ENCODE measurements at places on chromosomes 6 and 20.
A peak's percentile ranks its signal among the peaks of the same experiment; 100 is the strongest.

DNA sequence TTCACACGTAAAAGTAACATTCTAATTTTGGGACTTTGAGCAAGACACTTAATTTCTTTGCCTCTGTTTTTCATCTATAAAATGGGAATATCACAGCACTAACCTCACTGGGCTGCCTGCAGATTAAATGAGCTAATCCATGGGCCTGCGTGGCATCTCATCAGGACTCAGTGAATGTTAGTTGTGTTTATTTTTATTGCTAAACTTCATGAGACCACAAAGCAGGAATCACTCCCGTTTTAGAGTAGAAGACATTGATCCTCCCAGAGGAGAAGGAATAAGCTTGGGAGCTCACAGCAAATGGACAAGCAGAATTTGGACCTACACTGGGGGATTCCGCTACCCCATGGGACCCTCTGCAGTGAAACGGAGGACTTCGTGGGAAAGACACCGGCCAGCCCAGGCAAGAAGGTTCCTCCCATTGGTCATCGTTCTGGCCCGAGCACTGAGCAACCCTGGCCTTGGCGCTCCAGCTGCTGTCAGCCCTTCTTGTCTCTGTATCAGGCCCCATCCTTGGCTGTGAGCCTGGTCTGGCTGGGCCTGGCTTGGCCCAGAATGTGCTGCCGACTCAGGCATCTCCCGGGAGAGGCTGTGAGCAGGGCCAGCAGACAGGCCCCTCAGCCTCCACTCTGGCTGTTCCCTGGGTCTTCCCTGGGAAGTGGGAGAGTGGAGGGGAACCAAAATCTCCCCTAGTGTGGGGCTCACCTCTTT lies 79.8 kb downstream of the NFATC2 start:
- DNase-seq = no peak

GRCh38 chr6:398065-398464 lies 6.5 kb downstream of the IRF4 start:
- no peak for DNase-seq

- DNase-seq = peak; percentile 76
Observed at GRCh38 chr6:12051861-12052368, 39.8 kb downstream of the HIVEP1 start.

DNA sequence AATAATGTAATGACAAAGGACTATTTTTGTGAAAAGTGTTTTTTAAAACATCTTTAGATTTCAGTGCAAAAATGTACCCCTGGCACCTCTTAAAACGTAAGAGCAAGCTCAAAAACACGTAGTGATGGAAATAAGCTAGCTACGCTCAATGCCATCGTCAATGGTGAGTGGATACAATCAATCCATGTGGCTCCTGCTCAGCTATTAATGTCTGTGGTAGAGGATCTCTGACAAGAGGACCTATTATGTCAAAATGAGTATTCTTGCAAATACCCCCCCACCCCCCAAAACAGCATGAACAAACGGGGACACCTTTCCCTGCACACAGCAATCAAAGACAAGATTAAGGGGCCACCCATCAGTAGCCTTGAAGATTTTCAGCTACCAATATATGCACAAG lies 65.1 kb upstream of the PTGIS start:
- no peak for DNase-seq

GRCh38 chr6:36765190-36765589 lies 67.6 kb downstream of the RAB44 start:
- no peak for DNase-seq

DNA sequence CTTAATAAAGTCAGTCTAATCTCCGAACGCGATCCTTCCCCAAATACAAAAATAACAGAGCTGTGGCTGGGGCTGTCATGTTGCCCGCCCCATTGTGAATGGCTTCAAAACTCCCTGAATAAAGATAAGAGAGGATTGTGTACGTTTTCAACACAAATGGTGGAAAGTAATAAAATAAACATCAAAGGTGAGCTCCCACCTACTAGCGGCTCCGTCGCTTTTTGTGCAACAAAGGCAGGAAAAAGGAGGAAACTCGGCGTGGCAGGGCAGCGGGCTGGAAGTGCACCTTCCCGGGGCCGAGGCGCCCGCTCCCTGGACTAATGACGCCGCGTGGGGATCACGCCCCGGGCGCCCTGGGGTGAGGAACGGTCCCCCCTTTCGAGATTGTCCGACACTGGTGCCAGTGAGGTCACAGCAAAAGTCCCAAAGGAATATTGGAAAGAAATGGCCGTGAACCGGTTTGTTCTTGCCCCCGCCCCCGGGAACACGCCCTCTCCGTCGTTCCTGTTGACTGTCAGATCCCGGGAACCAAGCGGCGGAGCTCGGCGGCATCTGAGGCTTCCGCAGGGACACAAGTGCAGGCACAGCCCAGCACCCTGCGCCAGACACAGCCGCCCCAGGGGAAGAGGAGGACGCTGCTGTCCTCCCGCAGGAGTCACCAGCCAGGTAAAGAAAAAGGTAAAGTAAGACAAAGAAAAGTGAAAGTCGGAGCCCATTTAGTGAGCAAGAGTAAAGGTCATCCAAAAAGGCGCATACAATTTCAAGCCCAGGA lies 1.1 kb upstream of the FOXQ1 start:
- DNase-seq = no peak

DNA sequence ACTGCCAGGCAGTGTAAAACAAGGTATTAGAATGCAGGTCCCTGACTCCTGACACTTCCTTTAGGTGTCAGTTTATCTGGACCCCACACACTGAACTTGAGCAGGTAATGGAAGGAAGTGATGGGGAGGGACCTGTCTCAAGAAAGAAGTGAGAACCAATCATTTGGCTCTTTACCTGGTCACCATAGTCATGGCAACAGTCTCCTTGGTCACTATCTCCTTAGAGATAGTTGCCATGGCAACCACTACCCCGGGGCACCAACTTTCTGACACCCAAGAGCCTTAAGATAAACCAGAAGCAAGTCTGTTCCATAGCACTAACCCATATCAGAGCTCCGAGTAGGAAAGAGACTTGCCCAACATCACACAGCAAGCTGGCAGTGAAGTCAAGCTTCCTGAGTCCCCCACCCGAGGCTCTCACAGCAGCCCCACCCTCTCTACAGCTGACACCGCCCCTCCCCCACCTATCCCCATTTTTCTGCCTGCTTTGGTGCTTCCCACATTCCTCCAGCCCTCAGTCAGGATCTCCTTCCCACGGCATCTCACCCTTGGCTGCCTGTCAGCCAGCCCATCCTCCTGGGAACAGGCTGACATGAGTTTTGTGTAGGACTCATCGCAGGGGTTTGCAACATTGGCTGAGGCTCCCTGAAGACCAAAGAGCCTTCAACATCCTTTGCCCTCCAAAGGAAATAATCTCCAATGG lies 16.3 kb upstream of the HM13 start:
- no peak for DNase-seq

GRCh38 chr6:15881150-15881549 lies 218.3 kb upstream of the DTNBP1 start:
- no peak for DNase-seq

DNA sequence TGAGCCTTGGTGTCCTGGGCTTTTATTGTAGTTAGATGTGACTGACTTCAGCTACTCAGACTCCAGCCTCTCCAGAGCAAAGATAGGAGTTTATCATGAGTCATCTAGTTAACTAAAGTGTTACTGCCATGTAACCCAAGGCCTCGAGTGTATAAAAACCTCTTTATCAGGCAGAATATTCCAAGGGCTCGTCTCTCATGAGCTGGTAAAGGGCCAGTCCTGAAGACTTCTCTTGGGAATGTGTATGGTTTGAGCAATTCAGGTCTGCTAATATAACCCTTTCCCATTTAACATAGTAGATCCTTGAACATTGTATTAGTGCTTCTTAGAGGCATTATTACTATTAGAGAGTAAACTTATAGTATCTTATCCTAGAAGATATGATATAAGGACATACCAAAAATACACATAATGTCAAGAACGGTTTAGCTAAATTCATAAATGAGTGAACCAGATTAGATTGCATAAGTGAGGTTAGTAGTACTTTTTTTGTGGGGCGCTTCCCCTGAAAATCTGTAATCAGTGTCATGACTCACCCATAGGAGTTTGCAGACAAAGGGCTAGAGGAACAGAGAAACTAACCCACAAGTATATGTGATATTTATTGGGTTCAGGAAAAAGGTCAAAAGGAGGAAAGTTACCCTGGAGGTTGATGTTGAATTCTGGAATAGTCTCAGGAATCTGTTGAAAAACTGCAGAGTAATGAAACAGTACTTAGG lies 16.0 kb downstream of the DSE start:
- no peak for DNase-seq

GRCh38 chr6:87484491-87484890 lies 11.7 kb downstream of the SLC35A1 start:
- no peak for DNase-seq

GRCh38 chr6:42923666-42924065 lies 5.6 kb upstream of the CNPY3 start:
- no peak for DNase-seq

GRCh38 chr6:16639684-16640480 lies 121.4 kb downstream of the ATXN1 start:
- DNase-seq = no peak

DNA sequence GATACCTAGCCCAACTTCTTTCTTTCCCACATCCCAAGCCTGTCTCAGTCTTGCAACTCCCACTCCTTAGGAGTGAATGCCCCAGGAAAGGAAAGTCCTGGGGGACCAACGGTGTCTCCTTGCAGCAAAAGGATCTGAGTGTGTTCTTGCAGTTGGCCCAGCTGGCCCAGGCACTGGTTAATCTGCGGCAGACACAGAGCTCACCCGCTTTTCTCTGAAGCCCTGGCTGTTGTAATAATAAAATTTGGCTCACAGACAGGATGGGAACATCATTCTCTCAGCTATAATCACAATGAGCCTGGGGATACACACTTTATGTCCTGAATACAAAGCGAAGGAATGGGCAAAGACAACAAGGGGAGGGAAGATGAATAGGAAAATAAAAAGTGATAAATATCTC lies 287.0 kb upstream of the PRND start:
- no peak for DNase-seq

DNA sequence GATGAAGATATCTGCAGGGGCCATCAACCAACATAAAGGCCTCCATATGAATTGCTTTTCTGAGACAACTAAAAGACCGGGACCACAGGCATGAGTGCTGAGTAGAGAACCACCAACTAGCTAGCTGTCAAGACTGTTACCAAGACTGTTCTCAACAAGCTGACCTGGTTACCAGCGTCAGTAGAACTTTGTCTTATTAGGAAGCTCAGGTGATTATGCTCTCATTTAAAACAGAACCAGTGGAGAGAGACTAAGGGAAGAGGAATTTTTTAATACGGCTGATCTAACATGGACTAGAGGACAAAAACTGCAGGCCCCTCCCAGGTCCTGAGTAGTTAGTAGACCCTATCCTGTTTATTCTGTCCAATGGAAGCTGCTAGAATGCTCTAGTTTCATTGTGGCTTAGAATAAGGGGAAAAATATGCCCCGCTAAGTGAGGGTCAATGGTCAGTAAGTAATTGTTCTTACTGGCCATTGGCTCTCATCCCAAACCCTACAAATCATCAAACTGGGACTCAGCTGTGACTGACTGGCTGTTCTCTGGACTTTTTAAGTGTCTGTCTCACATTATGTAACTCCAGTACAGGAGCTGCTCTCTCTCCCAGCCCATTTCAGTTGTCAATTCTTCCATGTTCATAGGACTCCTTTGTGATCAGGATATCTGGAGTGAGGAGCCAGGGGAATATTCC lies 3.8 kb upstream of the DYNLRB1 start:
- no peak for DNase-seq

DNA sequence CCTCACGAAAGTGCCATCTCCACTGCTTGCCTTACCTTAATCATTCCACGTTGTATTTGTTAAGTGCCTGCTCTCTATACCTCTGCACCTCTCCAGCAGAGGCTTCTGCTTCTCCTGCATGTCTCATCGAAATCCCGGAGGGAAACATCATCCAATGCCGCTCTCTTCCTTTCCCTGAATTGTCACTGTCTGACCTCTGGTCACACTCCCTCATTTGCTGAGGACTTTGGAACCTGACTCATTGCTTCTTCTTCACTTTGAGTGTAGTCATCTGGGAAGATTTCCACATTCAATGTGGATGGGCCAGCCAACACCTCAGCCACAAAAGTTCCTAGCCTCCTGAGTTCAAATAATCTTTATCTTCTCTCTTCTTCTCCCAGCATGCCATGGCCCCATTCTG lies 78.9 kb upstream of the BEND6 start:
- DNase-seq = no peak

- no peak for DNase-seq
Observed at GRCh38 chr6:144493035-144493910, 208.1 kb downstream of the UTRN start.

DNA sequence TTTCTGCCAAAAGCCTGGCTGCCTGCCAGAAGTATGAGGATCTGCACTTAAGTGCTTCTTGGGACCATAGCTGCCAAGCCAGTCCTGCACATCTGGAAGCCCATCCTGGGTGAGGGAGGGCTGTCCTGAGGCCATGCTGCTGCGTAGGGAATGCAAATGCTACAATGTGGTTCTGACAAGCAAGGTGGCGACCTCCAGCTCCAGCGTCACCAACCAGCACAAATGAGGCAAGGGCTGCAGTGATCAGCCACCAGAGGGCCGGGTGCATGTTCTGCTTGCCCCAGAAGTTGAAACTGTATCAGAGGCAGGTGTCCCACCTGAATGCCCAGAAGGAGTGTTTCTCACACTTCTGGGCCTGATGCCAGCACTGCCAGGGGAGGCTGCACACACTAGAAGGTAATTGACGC lies 99.1 kb upstream of the KCNQ5 start:
- DNase-seq = no peak

GRCh38 chr6:133923938-133924593 lies 29.0 kb upstream of the TBPL1 start:
- peak; percentile 16 for DNase-seq

DNA sequence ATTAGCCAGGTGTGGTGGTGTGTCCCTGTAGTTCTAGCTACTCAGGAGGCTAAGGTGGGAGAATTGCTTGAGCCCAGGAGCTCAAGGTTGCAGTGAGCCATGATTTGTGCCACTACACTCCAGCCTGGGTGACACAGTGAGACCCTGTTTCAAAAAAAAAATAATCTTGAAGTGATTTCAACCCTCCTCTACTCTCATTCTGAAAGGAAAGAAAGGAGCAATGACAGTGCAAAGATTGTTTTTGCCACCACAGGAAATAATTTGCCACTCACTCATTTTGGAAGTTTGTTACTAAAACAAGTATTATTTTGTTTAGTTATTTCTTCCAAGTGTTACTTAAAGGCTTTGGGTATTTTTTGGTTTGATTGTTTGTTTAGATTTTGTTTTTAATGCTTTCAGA lies 45.6 kb downstream of the BLTP3A start:
- DNase-seq = no peak

DNA sequence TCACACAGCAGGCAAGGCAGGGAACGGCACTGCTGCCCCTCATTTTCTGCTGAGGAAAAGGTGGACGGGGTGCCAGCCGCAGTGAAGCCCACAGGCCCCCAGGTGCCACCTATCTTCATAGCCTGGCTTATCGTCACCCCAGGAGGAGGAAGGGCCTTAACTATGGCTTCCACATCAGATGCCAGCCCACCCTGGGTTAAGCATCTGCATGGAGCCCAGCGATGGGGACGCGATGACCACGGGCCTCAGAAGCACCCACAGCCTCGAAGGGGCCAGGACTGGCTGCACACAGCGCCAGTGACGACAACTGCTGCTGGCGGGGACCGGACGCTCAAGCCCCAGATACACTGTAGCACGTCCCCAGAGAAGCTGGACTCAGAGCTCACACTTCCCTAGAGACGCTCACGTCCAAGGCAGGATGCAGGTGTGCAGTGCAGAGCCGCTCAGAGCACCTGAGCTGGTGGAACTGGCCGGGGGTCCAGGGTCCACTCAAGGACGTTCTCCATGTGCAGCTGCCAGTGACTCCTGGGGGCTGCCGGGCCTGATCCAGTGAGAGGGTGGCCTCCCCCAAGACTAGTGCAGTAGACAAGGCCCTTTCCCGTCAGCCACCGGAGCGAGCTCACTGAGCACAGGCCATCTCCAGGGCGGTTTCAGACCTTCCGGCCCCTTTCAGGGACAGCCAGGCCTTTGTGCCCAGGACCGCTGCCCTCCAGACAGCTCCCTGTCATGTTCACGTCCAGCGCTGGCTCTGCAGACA lies 83.0 kb downstream of the YTHDF1 start:
- DNase-seq = no peak
